Stimulated activated CD8-positive, alpha-beta memory T cell treated with anti-CD3 and anti-CD28 coated beads, Interleukin-12 subunit alpha, Interleukin-12 subunit beta, amount 100 ng/mL, for 1 hour (primary cell): ENCODE measurements at places on chromosomes 2 and 18.

- DNase-seq, result no peak
Observed at GRCh38 chr2:233807215-233807865, 29.2 kb downstream of the MROH2A start.

DNA sequence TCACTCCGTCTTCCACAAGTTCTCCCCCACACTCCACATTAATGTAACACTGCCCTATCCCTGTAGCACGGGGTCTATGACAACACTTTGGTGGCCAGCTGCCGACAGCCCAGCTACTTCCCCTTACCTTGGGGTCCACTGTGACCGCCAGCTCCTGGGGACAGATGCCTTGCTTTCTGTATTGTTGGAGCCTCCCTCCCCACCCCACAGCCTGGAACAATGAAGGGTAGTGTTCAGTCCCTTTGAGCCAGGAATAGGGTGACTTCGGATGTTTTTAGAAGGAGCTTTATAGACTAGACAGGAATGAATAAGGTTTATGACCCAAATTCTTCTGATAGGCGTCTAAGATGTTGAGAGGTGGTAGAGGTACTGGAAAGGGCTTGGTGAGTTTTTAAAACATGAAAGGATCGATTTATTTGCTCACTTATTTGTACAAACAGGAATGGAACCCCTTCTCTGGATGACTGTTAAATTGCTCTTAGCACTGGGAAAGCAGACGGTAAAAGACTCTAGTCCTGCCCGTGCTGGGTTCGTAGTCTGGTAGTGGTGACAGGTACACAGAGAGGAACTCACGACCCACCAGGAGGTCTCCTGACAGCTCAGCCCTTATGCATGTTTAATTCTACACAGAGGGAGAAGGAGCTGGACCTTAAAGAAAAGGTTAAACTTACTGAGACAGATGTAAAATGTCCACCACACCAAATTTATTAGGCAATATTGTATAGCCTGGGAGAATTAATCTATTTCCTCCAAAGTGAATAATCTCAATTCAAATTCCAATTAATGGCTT is 90.9 kb downstream of the MYCN start:
- DNase-seq, result no peak

- no peak for DNase-seq
Observed at GRCh38 chr18:24293254-24293653, 104.4 kb downstream of the OSBPL1A start.

GRCh38 chr18:58893388-58894099 is 28.9 kb downstream of the ZNF532 start:
- no peak for DNase-seq

- DNase-seq, result no peak
Observed at GRCh38 chr2:189336276-189336975, 104.8 kb upstream of the WDR75 start.
